ENCODE measurements at places on chromosomes 11 and 22.

DNA sequence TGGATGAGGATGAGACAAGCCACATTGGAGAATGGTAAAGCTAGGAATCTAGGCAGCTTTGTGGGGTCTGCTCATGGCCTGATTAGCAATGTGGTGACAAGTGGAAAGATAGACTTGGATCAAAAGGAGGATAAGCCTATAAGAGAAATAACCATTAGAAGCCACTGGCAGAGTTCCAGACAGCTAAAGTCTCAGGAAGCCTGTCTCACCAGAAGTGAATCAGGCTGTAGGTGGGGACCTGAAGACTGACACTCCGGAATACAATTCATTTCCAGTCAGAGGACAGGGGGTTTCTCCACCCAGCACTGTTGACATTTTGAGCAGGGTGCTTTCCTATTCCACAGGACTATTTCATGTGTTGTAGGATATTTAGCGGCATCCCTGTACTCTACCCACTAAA, 129.7 kb downstream of the ARHGAP42 start:
- DNase-seq, result no peak

DNA sequence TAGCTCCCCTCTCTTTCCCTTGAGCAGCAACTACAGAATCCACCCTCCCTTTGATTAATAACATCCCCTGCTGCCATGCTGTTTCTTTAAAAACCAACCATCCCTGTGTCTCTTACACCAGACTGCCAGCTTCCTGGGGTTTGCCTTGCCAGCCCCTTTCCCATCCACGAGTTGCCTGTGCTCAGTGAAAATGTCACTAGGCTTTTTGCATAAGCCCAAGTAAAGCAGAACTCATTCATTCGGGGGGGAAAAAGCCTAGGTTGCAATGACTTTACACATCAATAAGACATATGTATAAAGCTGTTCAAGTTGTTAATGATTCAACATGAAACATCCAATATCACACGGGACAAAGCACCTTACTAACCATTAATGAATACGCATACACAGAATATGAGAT, 398.7 kb downstream of the OPCML start:
- DNase-seq, result no peak

DNA sequence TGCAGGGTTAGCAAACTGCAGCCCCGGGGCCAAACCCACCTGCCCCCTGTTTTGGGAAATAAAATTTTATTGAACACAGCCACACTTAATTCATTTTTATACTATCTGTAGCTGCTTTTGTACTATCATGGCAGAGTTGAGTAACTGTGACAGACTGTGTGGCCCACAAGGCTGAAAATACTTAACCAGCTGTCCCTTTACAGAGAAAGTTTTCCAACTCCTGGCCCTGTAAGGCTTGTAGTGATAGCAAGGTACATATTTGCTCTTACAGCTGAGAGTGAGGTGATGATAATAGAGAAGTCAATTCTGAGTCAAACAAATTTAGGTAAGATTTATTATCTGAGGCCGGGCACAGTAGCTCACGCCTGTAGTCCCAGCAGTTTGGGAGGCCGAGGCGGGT, 87.4 kb upstream of the SLC6A5 start:
- DNase-seq, result no peak

DNA sequence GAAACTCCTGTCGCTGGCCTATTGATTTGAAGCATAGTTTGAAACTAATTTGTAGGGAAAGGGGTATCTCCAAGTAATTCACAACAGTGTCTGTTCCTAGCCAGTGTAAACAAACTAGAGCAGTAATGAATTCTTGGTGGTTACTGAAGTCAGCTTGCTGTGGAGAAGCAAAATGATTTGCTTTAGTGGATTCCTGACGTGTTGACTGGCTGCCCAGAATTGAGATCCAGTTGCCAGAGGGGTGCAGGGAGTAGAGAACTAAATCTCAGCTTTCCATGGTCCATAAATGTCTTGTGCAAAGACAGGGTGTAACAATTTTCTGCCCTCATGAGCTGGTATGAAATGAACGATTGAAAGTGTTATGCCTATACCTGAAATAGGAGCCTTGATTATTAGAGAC, 382.5 kb upstream of the KIRREL3 start:
- no peak for DNase-seq

All from stimulated activated CD4-positive, alpha-beta T cell treated with anti-CD3 and anti-CD28 coated beads, Interleukin-15, amount 100 ng/mL, for 1 hour (primary cell).